ENCODE measurements at places on chromosomes 13 and 19.

GRCh38 chr13:59494560-59494970 is 669.2 kb downstream of the DIAPH3 start:
- H3K36me3 ChIP-seq = no peaks in the 10 kb centered on the region
- H3K4me3 ChIP-seq = no peak overlapping the region
- peaks cover 6% of the 10 kb centered on the region for H3K4me1 ChIP-seq

DNA sequence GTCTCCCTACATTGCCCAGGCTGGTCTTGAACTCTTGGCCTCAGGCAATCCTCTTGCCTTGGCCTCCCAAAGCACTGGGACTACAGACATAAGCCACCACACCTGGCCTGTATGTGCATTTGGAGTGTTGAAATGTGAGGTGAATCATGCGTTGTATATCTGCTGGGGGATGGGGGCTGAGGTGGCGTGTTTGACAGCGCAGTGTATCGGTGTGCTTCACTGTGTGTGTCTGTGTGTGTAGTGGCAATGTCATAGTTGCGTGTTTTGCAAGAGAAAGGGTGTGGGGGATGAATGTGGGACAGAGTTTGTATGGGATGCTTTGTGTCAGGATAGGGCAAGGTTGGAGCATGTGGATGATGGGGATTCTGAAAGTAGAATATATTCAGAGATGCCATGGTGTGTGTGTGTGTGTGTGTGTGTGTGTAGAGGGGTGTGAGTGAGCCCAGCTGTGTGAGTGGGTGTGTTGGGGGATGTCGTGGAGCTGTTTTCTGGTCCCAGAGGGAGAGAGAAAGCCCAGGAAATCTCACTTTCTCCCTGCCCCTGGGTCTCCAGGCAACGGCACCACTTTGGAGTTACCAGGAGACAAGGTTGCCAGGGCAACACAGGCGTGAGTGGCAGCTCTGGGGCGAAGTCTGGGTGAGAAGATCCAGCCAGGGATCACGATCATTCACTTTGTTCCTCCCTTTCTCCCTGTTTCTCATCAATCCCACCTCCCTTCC is 1.1 kb upstream of the SWSAP1 start:
- peak; percentile 30 for DNase-seq
- no peaks in the 10 kb centered on the region for H3K27me3 ChIP-seq
- peak overlapping the region; percentile 30 for H3K27ac ChIP-seq
- H3K4me1 ChIP-seq = peaks cover 28% of the 10 kb centered on the region
- H3K36me3 ChIP-seq = peaks cover 19% of the 10 kb centered on the region

DNA sequence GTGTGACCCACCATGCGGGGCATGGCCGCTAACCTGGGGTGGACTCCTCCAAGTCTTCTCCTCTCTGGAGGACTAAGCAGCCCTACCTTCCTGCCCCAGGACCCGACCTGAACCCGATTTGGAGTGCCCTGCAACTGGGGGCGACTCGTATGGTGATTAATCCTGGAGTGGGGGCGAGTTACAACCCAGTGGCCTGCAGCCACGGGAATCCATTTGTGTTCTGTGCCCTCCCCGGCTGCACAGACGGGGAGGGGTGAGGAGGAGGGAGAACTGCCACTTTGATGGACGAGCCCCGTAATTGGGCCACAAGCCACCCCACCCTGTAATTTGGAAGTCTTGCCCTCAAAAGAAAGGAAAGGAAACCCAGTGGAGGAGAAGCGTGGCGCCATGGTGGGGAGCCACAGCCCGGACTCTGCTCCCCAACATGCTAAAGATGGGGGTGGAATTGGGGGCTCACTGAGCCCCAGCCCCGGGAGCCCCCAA is 18.0 kb downstream of the PRR36 start:
- peaks cover 27% of the 10 kb centered on the region for H3K27me3 ChIP-seq
- no peak overlapping the region for H3K4me3 ChIP-seq
- no peak for DNase-seq
- H3K4me1 ChIP-seq = peaks cover 4% of the 10 kb centered on the region
- H3K27ac ChIP-seq = no peak overlapping the region
- no peaks in the 10 kb centered on the region for H3K36me3 ChIP-seq

GRCh38 chr13:111145071-111145470 is 30.0 kb downstream of the ARHGEF7 start:
- no peaks in the 10 kb centered on the region for H3K4me1 ChIP-seq
- H3K27ac ChIP-seq = no peak overlapping the region
- no peak overlapping the region for H3K4me3 ChIP-seq
- peaks cover 61% of the 10 kb centered on the region for H3K27me3 ChIP-seq

DNA sequence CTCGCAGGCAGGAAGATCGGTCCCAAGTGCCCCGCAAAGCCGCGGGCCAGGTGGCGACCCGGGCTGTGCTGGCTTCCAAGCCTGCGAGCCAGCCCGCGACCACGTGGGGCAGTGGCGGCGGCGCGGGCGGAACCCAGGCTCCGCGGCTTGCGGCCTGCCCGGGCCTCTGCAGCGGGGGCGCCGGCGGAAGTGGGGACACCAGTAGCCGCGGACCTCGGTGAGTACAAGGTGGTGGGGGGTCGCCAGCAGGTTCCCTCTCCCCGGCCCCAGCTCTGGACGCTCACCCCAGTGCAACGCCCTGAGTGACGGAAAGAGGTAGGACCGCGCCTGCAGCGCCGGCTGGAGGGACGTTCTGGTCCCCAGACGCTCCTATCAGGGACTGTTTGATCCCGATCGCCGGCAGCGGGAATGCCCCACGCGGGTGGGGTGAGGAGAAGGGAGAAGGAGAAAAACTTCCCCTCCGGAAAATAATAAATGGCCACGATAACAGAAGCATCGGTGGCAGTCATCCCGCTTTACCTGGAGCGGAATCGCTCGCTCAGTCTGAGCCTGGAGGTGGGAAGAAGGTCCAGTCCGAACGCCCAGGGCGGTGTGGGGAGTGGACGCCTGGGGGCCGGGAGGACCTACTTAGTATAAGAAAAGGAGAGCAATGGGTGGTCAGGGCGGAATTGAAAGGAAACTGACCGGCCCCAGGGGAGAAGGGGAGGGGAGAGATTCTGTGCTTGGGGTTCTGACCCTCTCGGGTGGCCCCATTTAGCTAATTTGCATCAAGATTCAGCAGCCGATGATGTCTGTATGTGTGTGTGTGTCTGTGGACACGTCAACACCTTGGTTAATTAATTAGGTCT is at the start of gene GEMIN7:
Gene GEMIN7, plus strand, starts transcription at position 198 of the 848 bp plus-strand sequence. CDS start 10,855 bp downstream, outside the sequence.
- H3K27me3 ChIP-seq = no peaks in the 10 kb centered on the region
- peaks cover 17% of the 10 kb centered on the region for H3K36me3 ChIP-seq
- peak within 1 kb of the TSS; percentile 95 for H3K4me3 ChIP-seq
- peaks cover 62% of the 10 kb centered on the region for H3K4me1 ChIP-seq

DNA sequence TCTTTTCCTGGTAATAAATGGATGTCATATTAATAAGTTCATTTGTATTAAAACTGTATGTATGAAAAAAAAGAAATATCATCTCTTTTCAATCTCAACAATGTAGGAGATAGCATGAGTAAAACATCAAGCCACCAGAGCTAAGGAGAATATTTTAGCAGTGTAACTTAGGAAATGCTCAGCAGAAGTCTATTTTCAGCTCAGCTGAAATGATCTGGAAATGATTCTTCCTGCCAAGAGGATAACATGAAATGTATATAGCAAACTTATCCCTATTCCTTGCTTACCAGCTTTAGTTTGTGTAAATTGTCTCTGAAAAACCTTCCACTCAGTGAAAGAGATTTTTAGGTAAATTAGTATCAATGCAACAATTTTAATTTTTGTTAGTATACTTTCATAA is 1194.4 kb downstream of the SLITRK1 start:
- H3K4me3 ChIP-seq = peak overlapping the region; percentile 36
- H3K27me3 ChIP-seq = no peaks in the 10 kb centered on the region
- H3K4me1 ChIP-seq = peaks cover 18% of the 10 kb centered on the region
- peak overlapping the region; percentile 83 for H3K27ac ChIP-seq
- DNase-seq = no peak
- no peaks in the 10 kb centered on the region for H3K36me3 ChIP-seq

DNA sequence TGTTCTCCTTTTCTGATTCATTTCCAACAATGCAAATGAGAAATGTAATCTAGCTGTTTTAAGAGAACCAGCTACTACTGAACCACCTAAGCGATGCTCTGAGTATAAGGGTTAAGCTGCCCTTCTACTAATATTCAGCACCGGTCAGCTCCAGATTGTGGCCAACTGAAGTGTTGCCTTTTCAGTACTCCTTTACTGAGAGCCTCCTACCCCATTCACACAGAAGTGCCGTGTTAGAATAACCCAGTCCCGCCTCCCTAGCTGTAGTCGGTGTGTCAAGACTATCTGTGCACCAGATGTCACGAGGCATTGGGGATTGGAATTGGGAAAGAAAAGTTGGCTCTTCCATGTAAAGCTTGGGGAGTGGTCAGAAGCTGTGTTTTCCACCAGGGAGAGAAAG is 45.4 kb downstream of the FAM124A start:
- no peaks in the 10 kb centered on the region for H3K36me3 ChIP-seq
- no peak overlapping the region for H3K27ac ChIP-seq
- no peak overlapping the region for H3K4me3 ChIP-seq
- DNase-seq = no peak

DNA sequence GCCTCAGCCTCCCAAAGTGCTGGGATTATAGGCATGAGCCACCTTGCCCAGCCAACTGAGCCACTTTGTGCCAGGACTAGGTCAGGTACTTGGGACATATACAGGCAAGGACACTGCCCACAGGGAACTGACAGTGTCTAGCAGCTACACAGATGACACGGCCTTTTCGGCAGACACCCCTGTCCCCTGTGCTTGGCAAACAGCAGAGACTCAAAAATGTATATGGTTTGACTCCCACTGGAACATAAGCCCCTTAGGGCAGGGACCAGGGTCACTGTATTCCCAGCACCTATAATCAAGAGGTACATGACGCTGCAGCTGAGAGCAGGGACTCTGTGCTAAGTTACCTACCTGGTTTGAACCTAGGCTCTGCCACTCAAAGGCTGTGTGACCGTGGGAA is 16.8 kb downstream of the ABCC4 start:
- no peaks in the 10 kb centered on the region for H3K36me3 ChIP-seq
- H3K27ac ChIP-seq = no peak overlapping the region
- no peaks in the 10 kb centered on the region for H3K27me3 ChIP-seq
- no peak for DNase-seq

DNA sequence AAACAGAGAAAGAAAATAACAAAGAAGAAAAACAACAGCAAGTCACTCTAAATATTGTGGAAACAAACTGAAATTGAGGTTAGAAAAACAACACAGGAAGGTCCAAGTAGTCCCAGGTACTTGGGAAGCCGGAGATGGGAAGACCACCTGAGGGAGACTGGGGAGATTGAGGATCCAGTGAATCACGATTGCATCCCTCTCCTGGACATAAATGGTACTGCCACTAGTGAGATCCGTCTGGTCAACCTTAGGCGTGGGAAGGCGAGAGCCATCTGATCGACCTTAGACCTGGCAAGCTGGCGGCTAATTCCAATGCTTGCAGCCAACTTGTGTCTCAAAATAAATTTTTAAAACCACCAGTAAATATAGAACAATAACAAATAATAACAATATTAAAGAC is 81.9 kb downstream of the ZNF726 start:
- peaks cover 11% of the 10 kb centered on the region for H3K4me1 ChIP-seq
- no peak overlapping the region for H3K27ac ChIP-seq
- H3K27me3 ChIP-seq = no peaks in the 10 kb centered on the region

DNA sequence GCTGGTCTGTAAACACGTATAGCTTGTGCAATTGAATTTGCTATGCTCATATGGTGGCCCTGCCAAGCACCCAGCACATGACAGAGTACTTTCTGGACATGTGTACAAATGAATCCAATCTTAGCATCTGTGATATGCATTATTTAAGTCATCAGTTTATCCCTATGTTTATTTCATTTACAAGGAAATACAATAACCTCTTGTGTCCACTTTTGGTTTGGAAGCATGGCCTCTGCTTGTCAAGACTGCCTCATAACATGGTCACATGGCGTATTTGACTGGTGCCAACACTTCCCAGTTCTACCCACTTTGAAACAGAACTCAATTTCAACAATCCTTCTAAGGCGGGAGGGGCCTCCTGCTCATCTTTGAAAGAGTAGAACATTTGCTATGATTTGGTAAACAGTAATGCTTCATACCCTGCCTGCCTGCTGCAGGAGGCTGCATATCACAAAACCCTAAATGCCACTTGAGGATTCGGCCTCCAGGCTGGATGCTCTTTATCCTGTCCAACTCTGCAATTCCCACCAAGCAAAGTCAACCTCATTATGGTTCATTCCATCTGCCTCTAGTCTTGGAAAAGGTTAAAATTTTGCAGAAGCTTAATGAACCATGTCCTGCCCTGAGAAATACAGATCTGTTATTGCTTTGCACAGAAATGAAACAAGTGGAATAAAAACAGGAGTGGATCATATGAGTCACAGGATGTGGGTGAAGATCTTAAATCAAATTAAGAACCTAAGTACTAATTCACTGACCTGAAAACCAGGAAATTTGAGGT is 151.3 kb downstream of the CYSLTR2 start:
- H3K27me3 ChIP-seq = no peaks in the 10 kb centered on the region
- peak overlapping the region; percentile 73 for H3K27ac ChIP-seq
- no peaks in the 10 kb centered on the region for H3K36me3 ChIP-seq
- H3K4me3 ChIP-seq = no peak overlapping the region

GRCh38 chr19:16830679-16831078 is 1.5 kb downstream of the SIN3B start:
- peaks cover 25% of the 10 kb centered on the region for H3K4me1 ChIP-seq
- peak overlapping the region; percentile 87 for H3K4me3 ChIP-seq
- H3K27ac ChIP-seq = no peak overlapping the region

GRCh38 chr13:47858042-47859025 is 142.7 kb downstream of the SUCLA2 start:
- no peak overlapping the region for H3K27ac ChIP-seq
- no peak overlapping the region for H3K4me3 ChIP-seq
- peaks cover 12% of the 10 kb centered on the region for H3K27me3 ChIP-seq
- H3K4me1 ChIP-seq = no peaks in the 10 kb centered on the region
- no peak for DNase-seq

DNA sequence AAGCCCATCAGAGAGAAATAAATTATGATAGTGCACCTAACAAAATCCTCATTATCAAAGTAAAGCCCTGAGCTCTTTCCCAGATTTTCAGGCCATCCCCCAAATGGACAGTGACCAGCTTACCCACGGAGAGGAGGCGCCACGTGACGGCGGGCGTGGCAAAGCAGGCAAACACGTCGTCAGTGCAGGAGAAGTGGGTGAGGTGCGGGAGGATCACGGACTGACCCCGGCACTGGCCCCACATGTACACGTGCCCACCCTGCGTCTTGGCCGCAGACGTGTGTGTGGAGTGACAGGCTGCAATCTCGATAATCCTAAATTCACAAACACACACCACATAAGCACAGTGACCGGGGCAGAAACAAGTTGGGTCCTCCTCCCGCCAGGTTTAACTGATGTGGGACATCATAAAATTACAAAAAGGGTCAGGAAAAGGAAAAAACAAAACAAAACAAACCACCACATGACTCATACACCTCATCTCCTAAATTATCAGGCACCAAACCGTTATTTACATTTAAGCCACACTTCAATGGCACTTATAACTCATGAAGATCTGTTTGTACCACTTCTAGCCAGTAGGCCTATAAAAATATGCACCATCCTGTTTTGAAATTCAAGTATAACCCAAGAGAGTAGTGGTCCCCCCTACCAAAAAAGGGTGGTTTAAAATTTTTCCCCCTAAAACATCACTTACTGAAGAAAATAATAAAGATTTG is 30.1 kb downstream of the RCBTB2 start:
- H3K4me1 ChIP-seq = peaks cover 93% of the 10 kb centered on the region
- peaks cover 78% of the 10 kb centered on the region for H3K36me3 ChIP-seq
- DNase-seq = no peak
- H3K4me3 ChIP-seq = no peak overlapping the region

- H3K4me3 ChIP-seq = no peak overlapping the region
- peak overlapping the region; percentile 95 for H3K27ac ChIP-seq
- peaks cover 19% of the 10 kb centered on the region for H3K4me1 ChIP-seq
Measured at GRCh38 chr19:2428321-2428690, 920 bp upstream of the TIMM13 start.

GRCh38 chr19:30014770-30015169 is 72.7 kb downstream of the URI1 start:
- no peaks in the 10 kb centered on the region for H3K4me1 ChIP-seq
- no peaks in the 10 kb centered on the region for H3K27me3 ChIP-seq
- H3K4me3 ChIP-seq = no peak overlapping the region
- H3K27ac ChIP-seq = peak overlapping the region; percentile 58
- peaks cover 33% of the 10 kb centered on the region for H3K36me3 ChIP-seq
- no peak for DNase-seq
